ENCODE measurements at places on chromosomes 12 and 14.

DNA sequence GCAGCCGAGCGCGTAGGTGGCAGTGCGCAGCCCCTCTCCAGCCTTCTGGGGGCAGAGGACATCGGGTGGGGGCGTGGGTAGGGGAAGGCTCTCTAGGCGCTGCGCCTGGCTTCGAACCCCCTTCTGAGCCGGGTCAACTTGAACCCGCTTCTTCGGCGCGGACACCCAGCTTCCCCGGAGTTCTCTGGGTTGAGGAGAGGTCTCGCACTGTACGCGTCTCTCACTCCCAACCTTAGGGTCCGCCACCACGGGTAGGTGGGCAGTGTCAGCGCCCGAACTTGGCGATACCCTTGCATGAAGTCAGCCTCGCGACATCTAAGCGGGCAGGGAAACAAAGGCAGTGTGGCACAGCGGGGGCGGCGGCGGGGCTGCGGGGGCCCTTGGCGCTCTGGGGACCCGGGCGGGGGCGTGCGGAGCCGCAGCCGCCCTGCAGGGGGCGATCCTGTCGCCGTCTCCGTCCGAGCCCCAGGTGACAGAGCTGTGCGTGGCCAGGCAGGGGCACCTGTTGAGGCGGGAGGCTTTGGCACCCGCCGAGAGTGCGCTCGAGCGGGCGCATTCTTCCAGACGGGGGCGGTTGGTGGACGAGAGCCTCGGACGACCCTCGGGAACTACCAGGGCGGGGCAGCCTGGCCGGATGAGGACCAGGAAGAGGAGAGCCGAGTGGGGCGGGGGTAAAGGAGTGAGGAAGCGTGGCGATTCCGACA lies 1.1 kb downstream of the GALNT16 start:
- peak; percentile 64 for DNase-seq

GRCh38 chr14:57982804-57983634 lies 117.1 kb upstream of the SLC35F4 start:
- DNase-seq: no peak

DNA sequence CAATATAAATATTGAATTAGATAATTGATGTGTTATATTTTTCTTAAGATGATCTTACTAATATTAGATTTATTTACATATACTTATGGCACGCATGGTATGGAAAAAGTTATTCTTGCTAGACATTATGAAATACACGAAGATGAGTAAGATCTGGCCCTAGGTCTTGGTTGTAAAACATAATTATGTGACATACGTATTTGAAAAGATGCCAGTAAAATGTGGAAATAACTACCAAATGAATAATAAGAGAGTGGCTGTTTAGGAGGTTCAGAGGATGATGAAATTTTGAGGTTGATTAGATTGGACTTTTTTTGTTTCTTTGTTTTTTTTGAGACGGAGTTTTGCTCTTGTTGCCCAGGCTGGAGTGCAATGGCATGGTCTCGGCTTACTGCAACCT lies 41.3 kb downstream of the FANCM start:
- DNase-seq: peak; percentile 23

- DNase-seq: no peak
These were observed 10.5 kb downstream of the TM7SF3 start for GRCh38 chr12:27003421-27004381.

- no peak for DNase-seq
These were observed 13.1 kb downstream of the ARF6 start for GRCh38 chr14:49905989-49906388.

DNA sequence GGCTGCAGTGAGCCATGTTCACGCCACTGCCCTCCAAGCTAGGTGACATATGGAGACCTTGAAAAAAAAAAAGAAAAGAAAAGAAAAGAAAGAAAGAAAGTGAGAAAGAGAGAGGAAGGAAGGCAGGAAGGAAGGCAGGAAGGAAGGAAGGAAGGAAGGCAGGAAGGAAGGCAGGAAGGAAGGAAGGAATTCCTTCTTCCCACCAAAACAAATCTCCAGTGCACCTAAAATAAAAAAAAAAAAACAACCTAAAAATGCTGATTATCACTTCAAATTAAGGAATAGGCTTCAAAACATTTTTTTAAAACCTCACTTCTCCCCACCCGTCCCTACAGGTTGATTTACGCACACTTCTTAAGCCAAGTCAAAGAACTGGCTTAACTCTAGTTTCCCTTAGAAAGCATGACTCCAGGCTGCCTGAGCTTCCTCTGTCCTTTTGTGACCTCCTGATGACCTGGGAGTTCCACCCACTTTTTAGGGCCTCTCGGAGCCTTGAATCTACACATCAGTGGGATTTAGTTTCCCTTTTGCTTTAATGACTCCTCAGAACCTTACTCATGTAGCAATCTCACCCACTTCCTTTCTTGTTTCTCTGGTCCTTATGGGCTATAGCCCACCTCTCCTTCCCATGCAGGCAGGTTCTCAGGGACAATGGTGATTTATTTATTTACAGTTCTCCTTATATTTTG lies 18.6 kb downstream of the DUSP6 start:
- DNase-seq: no peak

- no peak for DNase-seq
These were observed 371.8 kb upstream of the E2F7 start for GRCh38 chr12:77437206-77437605.

DNA sequence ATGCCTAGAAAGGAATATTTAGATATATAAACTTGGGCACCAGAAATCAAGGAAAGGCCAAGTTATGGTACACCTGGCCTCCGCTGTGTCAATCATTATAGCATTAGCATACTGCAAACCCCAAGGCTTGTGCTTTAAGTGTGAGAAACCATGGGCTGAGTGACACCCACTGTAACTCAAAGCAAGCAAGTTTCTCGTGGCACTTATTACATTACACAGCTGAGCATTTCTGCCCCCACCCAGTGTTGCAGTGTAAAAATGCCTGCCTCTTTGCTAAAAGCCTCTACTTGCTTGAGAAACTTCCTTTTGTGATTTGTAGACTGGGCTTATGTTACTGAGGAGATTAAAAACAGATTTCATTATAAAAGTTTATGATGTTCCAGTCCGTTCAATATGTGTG lies 122.0 kb downstream of the TGFB3 start:
- no peak for DNase-seq

- DNase-seq: peak; percentile 20
These were observed 121.3 kb upstream of the NUDT4 start for GRCh38 chr12:93256256-93256969.
